ENCODE measurements at places on chromosomes 6 and 20.

GRCh38 chr20:9093218-9093957 is 24.5 kb downstream of the PLCB4 start:
- DNase-seq, result no peak

DNA sequence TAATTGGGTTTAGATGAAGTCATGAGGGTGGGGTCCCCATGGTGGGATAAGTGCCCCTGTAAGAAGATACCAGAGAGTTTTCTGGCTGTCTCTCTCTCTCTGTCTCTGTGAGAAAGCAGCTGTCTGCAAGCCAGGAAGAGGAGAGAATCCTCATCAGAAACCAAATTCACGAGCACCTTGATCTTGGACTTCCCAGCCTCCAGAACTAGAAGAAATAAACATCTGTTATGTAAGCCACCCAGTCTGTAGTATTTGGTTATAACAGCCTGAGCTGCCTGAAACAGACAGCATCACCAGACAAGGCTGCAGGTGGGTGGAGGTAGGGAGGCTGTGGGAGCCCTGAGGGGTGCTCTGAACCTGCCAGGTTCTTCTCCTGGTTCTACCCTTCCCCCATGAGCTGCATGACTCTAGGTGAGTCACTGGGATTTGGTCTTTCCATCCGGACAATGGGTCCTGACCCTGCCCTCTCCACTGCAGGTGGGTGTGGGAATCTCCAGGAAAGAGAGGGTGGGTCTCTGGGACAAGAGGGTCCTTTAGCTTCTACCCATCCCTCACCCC is 34.3 kb upstream of the VEGFA start:
- DNase-seq, result no peak

GRCh38 chr20:41533537-41534136 is 84.5 kb downstream of the CHD6 start:
- no peak for DNase-seq

GRCh38 chr6:125303512-125303854 is 1.7 kb upstream of the HDDC2 start:
- DNase-seq, result no peak

- DNase-seq, result no peak
These were observed 88.6 kb upstream of the PCSK2 start for GRCh38 chr20:17138237-17138636.

DNA sequence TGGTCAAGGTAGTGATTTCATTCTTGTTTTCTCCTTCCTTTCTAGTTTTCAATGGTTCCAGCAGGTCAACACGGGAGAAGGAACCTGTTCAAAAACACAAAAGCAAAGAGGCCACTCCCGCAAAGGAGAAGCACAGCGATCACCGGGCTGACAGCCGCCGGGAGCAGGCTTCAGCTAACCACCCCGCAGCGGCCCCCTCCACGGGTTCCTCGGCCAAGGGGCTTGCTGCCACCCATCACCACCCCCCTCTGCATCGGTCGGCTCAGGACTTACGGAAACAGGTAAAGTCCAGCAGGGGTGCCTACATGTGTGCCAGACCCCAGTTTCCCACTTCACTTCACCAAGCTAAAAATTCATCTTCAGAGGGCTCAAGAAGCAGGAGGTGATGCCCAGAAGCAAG is 175.6 kb downstream of the DTNBP1 start:
- no peak for DNase-seq

DNA sequence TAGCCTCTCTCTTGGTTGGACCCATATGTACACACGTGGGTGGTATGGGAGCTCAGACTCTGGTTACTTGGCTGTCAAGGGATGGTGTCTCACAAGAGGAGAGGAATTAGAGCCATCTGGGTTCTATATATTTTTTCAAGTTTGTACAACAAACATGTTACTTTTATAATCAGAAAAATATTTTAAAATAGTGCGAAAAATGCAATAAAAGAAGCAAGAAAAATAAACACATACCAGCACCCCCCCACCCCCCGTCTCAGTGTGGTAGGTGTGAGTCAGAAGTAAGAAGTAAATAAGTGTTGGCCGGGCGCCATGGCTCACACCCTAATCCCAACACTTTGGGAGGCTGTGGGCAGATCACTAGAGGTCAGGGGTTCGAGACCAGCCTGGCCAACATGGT is 2.1 kb upstream of the TIAM2 start:
- DNase-seq, result no peak

DNA sequence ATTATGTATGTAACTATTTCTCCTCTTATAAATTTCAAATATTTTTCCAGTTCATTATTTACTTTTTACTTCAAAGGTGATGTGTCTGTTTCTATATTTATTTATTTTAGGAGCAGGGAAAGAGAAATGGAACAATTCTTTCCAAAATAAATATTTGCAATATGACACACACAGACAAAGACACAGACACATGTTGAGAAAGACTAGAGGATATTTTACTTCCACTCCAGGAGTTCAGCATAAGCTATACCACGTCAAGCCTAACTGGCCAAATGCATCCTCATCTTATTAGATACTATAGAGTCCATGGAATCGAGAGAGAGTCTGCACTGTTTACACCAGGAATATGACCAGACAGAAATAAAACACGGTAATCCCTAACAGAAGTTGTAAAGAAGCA is 13.3 kb downstream of the RALGAPA2 start:
- DNase-seq, result no peak

DNA sequence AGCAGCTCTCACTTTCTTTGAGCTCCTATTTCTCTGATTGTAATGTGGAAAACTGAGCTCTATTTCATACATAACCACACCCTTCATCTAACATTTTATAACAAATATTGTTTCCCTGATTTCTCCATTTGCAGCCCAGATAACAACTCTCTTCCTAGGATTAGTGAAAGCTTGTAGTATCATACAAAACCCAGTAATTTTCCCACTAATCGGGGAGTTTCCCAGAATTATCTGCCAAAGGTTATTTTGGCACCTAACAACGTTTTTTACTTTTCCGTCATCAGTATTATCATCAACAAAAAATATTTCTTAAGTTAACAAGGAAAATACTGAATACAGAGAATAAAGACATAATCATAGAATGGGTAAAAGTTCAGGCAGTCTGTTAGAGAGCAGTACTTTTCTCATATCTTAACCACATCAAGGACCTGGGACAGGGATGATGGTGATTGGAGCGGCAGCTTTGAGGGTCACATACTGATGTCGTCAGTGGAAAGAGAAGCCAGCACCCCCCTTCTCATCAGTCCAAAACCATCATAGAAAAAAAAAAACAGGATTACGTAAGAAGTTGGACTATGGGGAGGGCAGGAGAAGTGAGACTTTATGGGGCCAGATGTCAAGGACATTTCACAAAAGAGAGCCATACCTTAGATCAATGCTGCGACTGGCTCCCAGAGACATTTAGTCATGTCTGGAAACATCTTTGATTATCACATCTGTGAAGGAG is 166.1 kb upstream of the TNFAIP3 start:
- no peak for DNase-seq

GRCh38 chr6:151069641-151070040 is 170.1 kb upstream of the AKAP12 start:
- DNase-seq, result no peak

GRCh38 chr6:149831308-149831820 is 32.8 kb downstream of the LRP11 start:
- no peak for DNase-seq

GRCh38 chr6:34043359-34043758 is 102.5 kb downstream of the GRM4 start:
- DNase-seq, result no peak

GRCh38 chr20:23565503-23566045 is 2.7 kb downstream of the CST9L start:
- no peak for DNase-seq

GRCh38 chr6:38813041-38813823 is 98.1 kb downstream of the DNAH8 start:
- no peak for DNase-seq

GRCh38 chr6:133218852-133219251 is 22.3 kb upstream of the EYA4 start:
- no peak for DNase-seq

- DNase-seq, result no peak
These were observed 64.2 kb downstream of the FKBP5 start for GRCh38 chr6:35624341-35625070.

DNA sequence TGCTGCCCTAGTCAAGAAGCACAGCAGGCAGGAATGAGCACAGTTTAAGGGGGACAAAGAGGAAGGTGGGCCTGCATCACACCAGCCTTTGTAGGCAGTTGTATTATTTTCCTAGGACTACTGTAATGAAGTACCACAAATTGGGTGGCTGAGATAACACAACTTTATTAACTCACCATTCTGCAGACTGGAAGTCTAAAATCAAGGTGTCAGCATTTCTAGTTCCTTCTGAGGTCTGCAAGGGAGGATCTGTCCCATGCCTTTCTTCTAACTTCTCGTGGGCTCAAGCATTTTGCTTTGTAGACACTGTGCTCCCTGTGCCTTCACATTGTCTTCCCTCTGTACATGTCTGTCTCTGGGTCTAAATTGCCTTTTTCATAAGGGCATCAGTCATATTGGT is 488.5 kb upstream of the JARID2 start:
- no peak for DNase-seq

- no peak for DNase-seq
These were observed 194.6 kb downstream of the EPM2A start for GRCh38 chr6:145540741-145541140.

DNA sequence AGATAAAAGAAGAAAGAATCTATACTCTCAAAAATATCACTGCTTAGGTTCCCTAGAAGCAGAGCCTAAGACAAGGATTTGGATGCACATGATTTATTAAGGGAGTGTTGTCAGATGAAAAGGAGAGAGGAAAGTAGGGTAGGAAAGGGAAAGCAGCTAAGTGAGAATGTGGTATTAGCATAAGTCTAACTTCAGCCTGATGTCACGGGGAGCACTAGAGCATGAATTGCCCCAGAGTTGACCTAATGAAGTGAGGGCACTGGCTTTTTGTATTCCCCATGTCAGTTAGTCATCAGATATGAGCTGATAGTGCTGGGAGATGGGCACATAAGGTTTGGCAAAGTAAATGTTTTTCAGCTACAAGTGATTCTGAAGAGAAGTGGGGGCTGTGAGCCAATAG is 129.0 kb upstream of the THEMIS start:
- DNase-seq, result no peak

- DNase-seq, result no peak
These were observed 175.1 kb upstream of the JAG1 start for GRCh38 chr20:10848810-10849370.

DNA sequence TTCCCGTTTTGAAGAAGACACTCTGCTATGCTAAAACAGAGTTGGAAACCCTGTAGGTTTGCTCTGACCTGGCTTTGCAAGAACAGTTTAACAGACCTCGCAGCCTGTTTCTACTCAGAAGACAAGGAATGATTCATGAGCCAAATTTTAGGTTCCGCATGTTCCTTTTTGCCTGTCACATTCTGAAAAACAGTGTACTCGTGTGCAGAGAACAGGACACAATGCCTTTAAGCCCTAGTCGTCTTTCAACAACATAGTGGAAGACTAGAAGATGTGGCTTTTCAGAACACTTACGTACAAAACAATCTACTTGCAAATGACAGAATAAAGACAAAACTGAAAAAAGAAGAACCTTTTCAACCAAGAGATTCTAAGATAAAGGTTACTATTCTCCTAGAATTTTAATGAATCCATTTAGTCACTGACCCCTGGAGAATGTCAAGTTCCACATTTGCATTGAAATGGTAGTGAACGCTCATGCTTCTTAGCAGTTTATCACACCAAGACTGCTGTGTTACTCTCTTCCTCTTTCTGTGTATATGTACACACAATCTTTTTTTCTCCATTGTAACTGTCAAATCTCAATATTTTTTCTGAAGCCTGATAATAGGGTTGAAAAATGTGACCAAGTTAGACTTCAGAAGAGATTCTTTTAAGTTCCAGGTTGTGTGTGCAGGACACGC is 220.7 kb upstream of the NRSN1 start:
- DNase-seq, result no peak

GRCh38 chr6:5809450-5809849 is 197.3 kb downstream of the NRN1 start:
- no peak for DNase-seq

GRCh38 chr20:24584538-24585356 is 115.3 kb downstream of the SYNDIG1 start:
- no peak for DNase-seq

- no peak for DNase-seq
These were observed 6.5 kb upstream of the SLCO4A1 start for GRCh38 chr20:62635852-62636251.

DNA sequence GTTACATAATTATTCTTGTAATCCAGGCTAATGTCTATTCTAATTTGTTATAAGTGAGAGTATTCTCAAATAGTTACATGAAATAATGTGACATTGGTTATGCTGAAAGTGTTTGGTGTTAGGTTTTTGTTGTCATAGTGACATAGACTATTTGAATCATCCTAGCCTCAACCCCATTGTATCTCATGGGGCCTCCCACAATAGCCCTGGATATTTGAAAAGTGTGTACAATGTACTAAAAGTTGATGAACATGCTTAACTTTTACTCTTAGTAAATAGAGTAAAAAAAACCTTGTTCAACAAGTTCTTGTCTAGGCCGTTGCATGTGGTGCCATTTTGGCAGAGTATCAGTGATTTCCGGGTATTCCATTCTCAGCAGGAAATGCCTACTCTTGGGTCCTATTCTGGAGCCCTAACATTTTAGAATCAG is 83.0 kb downstream of the RTN4IP1 start:
- DNase-seq, result no peak

DNA sequence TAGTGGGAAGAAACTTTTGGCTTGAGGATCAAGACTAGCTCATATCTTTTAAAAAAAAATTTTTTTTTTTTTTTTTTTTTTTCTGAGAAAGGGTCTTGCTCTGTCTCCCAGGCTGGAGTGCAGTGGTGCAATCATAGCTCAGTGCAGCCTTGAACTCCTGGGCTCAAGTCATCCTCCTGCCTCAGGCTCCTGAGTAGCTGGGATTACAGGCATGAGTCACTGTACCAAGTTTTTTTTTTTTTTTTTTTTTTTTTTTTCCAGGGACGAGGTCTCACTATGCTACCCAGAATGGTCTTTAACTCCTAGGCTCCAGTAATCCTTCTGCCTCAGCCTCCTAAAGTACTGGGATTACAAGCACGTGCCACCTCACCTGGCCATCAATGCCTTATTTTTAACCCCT is 27.9 kb downstream of the GCLC start:
- no peak for DNase-seq

DNA sequence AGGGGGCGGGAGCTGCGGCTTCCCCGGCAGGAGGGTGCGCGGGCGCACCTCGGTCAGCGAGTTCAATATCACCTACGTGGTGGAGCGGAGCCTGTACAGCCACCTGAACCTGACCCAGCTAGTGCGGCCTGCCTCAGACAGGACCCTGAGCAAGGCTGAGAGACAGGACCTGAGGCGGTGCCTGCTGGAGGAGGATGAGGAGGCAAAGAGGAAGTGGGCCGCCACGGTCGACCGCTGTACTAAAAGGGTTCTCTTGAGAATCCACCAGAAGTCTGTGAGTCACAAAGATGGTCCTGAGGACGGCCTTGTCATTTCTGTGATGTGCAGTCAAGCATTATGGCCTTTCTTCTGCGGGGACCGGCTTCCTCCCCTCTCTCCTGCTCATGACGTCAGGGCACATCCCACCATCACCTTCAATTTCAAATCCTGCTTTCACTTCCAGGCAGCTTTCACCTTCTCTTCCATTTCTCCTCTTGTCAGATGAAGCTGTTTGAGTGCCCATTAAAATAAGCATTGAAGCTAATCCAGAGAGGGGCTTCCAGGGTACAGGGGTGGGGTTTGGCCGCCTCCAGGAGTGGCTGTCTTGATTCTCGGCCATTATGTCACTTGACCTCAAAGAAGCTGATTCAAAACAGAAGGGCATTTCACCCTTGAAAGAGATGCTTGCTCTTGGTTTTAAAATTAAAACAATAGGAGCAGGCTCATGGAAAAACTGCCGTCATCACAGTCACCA is 177.6 kb downstream of the SASH1 start:
- DNase-seq, result peak; percentile 33

GRCh38 chr6:142946924-142947713 is 2.1 kb upstream of the HIVEP2 start:
- peak; percentile 90 for DNase-seq
